ENCODE measurements at places on chromosomes 6 and 20.

DNA sequence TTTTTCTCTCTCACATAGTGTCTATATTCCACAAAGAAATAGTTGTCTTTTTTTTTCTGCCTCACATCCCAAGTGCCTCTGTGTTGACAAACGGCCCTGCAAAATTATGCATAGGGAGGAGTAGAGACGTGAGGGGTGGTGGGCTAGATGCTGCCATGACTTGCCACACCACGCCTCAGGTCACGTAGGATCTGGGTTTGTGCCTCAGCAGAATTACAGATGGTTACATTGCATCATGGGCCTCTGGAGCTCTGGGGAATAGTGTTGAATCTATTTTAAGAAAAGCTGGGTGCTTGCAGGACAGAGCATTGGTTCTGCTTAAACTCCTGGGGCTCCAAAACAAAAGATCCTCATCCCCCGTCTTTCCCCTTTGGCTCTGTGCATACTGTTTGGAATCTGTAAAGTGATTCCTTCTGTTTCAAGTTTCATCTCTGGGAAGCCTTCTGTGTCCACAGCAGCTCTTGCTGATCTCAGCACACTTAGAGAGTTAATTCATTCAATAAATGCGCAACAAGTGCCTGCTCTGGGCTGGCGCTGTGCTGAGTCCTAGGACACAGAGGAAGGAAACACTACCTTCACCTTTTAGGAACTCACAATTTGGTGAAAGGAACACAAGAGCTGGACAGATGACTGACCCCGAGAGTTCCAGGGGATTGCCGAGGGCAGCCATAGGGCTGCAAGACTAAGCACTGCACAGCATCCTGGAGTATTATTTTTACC, 2.4 kb downstream of the FANCE start:
- DNase-seq: no peak

GRCh38 chr20:52269321-52269720, 77.7 kb upstream of the ZFP64 start:
- DNase-seq: no peak

DNA sequence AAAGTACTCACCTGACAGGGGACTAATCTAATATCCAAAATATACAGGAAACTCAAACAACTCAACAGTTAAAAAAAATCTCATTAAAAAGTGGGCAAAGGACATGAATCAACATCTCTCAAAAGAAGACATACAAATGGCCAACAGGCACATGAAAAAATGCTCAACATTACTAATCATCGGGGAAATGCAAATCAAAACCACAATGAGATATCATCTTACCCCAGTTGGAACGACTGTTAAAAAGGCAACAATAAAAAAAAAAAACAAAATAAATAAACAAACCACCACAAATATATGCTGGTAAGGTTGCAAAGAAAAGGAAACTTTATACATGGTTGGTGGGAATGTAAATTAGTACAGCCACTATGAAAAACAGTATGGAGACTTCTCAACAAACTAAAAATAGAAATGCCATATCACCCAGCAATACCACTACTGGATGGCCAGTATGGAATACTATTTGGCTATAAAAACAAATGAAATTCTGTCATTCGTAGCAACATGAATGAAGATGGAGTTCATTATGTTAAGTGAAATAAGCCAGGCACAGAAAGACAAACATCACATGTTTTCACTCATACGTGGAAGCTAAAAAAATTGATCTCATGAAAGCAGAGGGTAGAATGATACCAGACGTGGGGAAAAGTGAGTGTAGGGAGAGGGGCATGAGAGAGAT, 6.6 kb downstream of the SIRPB2 start:
- DNase-seq: no peak

GRCh38 chr6:52570291-52570700, 6.6 kb downstream of the TRAM2 start:
- DNase-seq: no peak

DNA sequence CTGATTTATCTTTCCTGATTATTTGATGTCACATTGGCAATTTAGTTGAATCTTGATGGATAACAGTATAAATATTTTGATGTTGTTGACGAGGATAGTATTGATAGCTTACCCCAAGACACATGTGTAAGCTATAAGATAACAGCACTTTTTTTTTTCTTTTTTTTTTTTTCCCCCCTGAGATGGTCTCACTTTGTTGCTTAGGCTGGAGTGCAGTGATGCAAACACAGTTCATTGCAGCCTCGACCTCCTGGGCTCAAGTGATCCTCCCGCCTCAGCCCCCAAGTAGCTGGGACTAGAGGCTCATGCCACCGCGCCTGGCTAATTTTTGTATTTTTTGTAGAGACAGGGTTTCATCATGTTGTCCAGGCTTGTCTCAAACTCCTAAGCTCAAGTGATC, 21.8 kb downstream of the MYO6 start:
- no peak for DNase-seq

- DNase-seq: no peak
These were observed 494.1 kb upstream of the ARID1B start for GRCh38 chr6:156283091-156283490.

Data from activated CD8-positive, alpha-beta memory T cell treated with anti-CD3 and anti-CD28 coated beads for 1 hour (primary cell).